ENCODE measurements at places on chromosomes 16 and 17.

GRCh38 chr16:9138731-9139501, 47.5 kb downstream of the HAPSTR1 start:
- DNase-seq: peak; percentile 42

- DNase-seq: no peak
Observed at GRCh38 chr16:23948949-23949411, 113.2 kb downstream of the PRKCB start.

DNA sequence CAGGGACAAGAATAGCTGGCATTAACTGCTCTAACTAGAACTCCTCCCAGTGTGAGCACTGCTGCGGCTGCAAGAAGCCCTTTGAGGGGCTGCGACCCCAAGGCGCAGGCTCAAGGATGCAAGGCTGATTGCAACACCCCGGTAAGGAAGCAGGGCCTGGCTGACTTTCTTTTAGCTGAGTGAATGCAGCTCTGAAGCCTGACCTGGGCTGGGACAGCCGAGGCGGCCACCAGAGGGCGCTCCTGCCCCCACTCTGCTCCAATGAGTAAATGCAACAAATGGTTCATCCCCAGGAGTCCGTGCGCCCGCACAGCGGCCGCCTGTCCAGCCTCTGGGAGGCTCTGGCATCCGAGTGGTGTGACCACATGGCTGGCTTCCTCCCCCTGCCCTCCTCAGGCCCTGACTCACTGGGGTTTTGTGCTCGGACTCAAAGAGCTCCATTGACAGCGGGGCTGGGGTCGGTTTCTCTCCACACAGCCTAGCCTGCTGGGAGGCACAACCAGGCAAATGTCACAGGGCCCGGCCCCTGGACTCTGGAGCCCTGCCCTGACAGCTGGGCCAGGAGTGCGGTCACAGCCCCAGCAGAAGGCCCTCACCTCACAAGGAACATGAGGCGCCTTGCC, at the start of gene SMIM5:
SMIM5 (plus strand) TSS at position 572 of the 623 bp plus-strand sequence. CDS start 6,768 bp downstream, outside the sequence.
- DNase-seq: peak; percentile 78

- no peak for DNase-seq
Observed at GRCh38 chr17:17386094-17386800, 83.1 kb downstream of the NT5M start.

- no peak for DNase-seq
Observed at GRCh38 chr16:2985462-2985861, 5.2 kb upstream of the PKMYT1 start.

DNA sequence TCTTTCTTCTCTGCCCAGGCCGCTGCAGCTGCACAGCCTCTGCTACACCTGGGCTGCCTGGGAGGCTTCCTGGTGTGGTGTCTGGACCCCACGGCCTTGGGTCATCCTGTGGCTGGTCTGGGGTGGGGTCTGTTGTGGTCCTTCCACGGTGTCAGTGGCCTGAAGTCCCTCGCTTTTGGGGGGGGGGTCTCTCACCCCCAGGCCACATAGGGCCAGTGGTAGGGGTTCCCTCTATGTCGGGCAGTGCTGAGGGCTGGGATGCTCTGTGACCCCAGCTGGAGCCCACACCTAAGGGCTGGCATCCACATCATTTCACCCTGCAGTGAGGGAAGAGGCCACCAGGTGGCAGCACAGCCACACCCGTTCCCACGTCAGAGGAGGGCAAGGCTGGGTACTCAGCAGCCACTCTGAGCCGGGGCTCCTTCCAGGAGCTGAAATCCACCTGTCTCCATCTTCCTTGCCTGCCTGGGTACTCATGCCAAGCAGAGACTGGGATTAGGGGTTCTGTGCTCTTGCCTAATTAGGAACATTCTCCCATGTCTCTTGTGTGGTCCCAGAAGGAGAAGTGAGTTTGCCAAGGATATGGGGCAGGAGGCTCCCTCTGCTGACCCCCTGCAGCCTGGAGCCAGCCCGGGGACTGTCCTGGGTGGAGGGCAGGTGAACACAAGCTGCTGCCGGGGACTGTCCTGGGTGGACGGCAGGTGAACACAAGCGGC, 13.0 kb downstream of the ENGASE start:
- peak; percentile 69 for DNase-seq

DNA sequence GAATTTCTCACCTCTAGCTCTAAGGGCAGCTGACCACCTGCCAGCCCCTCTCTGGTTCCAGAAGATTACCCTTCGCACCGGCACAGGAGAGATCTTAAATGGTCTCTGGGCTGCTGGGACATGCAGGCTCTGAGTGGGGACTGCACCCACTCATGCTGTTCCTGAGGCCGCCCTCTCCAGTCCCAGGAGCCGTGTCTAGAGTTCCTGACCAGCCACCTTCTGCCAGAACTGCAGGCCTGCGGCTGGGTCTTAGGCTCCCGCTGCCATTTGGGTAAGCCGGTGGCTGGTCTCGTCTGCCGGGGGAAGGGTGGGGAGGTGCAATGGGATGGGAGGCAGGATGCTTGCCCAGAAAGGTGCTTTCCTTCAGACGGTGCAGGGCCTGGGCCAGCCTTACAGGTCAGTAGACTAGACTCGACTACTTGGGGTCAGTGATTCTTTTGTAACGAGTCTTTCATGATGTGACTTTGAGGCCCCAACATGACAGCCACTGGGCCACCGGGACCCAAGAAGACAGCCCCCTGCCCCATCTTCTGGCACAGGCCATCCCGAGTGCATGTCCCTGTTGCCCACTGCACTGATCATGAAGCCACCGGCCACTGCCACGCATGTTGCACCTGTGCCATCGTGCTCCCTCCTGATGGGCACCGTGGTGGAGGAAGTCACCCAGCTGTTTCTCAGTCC, 26.4 kb downstream of the B9D1 start:
- DNase-seq: no peak

DNA sequence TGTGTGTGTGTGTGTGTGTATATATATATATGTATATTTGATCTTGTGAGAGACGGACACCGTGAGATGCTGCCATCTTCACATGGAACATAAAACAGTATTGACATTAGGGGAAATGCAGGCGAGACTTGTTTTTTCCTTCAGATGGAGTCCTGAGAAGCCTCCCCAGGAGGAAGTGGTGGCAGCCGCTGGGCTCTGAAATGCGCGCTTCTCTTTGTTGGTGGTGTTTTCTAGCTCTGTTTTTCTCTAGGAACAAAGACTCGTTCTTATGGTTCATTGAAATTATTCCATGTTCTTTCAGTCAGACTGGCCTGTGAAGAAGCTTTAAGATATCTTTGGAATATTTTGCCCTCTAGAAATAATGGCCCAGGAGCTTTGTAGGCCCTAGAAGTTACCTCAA, 32.9 kb downstream of the SNX29 start:
- no peak for DNase-seq

GRCh38 chr16:56190677-56191155, 573 bp upstream of the GNAO1 start:
- DNase-seq: no peak

GRCh38 chr17:27535178-27535928, 79.1 kb downstream of the KSR1 start:
- DNase-seq: no peak

GRCh38 chr16:47036201-47036600, 62.7 kb upstream of the DNAJA2 start:
- no peak for DNase-seq

- no peak for DNase-seq
Observed at GRCh38 chr16:23482778-23483177, 27.5 kb downstream of the GGA2 start.

DNA sequence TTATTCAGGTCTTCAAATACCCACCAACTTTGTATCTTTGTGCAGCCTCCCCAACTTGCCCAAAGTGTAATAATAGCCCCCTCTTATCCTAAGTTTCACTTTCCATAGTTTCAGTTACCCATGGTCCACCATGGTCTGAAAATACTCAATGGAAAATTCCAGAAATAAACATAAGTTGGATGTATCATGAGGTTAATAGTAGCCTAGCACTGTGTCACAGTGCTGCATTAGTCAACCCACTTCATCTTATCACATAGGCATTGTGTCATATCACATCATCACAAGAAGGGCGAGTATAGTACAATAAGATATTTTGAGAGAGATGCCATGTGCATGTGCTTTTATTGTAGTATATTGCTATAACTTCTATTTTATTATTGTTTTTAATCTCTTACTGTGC, 21.9 kb downstream of the OMG start:
- no peak for DNase-seq

- no peak for DNase-seq
Observed at GRCh38 chr17:37088459-37088858, 139.7 kb downstream of the AATF start.

DNA sequence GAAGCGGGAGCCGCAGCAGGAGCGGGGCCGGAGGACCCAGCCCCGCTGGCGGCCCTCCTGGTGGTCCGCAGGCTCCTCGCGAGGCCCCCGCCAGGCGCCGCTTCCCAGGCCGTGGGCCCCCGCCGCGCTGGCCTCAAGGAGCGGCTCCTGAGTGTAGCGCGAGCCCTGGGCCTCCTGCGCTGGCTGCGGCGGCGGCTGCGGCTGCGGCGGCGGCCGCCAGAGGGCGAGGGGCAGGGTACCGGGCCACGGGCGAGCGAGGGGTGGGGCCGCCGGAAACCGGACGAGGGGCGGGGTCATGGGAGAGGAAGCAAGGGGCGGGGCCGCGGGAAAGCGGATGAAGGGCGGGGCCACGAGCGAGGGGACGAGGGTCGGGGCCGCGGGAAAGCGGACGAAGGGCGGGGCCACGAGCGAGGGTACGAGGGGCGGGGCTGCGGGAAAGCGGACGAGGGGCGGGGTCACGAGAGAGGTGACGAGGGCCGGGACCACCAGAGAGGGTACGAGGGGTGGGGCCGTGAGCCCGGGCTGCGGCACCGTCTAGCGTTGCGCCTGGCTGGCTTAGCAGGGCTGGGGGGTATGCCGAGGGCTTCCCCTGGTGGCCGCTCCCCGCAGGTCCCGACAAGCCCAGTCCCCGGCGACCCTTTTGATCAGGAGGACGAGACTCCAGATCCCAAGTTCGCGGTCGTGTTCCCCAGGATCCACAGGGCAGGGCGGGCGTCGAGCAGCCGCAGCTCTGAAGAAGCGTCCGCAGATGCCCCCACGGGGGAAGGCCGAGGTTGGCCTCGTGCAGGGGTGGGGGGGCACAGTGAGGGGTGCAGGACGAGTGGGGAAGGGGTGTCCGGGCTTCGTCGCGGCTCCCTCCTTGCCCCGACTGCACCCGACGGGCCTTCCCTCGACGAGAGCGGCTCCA, 1.7 kb downstream of the MYO15B start:
- peak; percentile 98 for DNase-seq

GRCh38 chr16:58464916-58465731, 34.8 kb upstream of the NDRG4 start:
- DNase-seq: no peak

- DNase-seq: peak; percentile 72
Observed at GRCh38 chr16:785563-786535, 2.3 kb downstream of the RPUSD1 start.

DNA sequence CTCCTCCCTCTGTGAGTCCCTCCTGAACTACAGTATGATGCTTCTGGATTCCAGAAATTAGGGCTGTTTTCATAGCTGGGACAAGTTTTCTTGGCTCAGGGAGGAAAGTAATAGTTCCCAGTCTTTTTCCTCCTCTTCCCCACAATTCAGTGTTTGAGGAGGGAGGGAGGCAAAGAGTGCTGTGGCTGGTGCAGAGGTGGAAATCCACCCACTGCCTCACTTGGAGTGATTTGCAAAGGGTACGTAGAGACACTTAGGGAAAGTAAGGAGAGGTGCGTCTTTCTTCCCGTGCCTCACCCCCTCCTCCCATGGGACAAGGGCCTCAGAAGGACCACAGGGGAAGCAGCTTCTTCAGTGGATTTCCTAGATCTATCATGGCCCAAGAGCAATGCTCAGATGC, 21.9 kb downstream of the SDK2 start:
- DNase-seq: no peak

DNA sequence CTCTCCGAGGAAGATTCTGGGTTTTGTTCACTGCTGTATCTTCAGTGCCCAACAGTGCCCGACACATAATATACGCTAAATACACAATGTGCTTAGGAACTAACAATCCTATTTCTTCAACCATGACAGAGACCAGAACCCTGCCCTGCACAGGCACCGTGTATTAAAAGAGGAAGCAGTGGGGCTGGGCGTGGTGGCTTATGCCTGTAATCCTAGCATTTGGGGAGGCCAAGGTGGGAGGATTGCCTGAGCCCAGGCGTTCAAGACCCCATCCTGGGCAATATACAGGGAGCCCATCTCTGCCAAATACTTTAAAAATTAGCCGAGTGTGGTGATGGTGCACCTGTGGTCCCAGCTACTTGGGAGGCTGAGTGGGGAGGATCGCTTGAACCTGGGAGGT, 19.3 kb downstream of the ARL2BP start:
- no peak for DNase-seq

- DNase-seq: no peak
Observed at GRCh38 chr17:39146273-39146672, 5.2 kb downstream of the PLXDC1 start.
